T-helper 22 cell (primary cell): ENCODE measurements at places on chromosomes 5 and 9.

DNA sequence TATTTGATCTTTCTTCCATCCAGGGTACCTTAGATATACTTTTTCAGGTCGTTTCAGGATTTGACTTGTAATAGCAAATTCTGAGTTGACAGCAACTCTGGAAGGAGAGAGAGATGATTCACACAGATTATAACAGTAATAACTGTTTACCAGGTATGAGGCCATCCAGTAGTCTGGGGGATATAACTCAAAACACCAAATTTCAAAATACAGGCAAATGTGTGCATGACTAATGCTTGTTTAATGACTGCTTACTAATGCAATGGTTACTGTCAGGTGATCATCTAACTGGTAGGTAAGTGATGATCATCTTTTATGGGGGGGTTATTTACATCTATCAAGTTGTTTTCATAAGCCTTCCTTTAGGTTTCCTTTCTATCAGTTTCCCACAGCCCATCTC, 412.3 kb downstream of the MAT2B start:
- DNase-seq, result no peak

GRCh38 chr5:93070938-93071337, 510.1 kb downstream of the NR2F1-AS1 start:
- no peak for DNase-seq

- DNase-seq, result no peak
These were observed 278.8 kb downstream of the EBF1 start for GRCh38 chr5:158820891-158821290.

- no peak for DNase-seq
These were observed 24.4 kb downstream of the TMEM245 start for GRCh38 chr9:109095321-109095720.

GRCh38 chr5:83066548-83067110, 10.6 kb downstream of the TMEM167A start:
- DNase-seq, result no peak

DNA sequence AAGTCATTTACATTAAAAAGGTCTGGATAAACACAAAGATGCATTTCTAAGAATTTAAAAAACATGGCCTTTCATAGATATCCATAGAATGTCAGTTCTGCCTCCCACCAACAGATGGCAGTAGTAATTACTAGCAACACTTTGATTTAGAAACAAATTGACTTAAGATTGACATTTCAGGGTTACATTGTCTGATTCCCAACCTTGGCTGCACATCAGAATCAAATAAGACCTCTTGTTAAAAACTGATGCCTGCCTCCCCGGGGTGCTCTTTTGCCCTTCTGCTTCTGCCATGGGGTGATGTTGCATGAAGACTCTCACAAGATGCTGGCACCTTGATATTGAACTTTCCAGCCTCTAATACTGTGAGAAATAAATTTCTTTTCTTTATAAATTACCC, 146.2 kb upstream of the GPR151 start:
- DNase-seq, result no peak

GRCh38 chr9:95710446-95710845, 165.0 kb upstream of the ERCC6L2 start:
- no peak for DNase-seq

- no peak for DNase-seq
These were observed 180.0 kb upstream of the RGMB start for GRCh38 chr5:98593418-98593817.
